Fibroblast of skin of back (primary cell): ENCODE measurements at places on chromosomes 3 and 15.
A peak's percentile ranks its signal among the peaks of the same experiment; 100 is the strongest.

- DNase-seq: peak; percentile 47
Observed at GRCh38 chr3:60582288-60582687, 669.0 kb downstream of the FHIT start.

DNA sequence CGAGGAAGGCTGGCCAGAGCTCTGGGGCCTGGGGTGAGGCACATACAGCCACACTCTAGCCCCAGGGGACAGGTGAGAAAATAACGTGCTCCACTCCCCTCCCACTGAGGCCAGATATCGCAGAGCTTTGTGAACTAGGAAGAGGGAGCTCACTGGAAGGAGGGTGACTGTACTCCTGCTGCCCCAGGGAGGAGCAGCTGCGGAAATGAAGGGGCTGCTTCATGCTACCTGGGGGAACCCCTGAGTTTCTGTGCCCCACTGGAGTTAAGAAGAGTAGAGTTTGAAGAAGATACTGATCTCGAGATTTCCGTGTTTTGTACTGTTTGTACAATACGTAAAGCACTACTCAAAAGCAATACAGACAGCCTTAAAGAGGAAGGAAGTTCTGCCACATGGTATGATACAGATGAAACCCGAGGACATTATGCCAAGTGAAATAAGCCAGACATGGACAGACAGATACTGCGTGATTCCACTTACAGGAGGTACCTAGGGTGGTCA is 44.6 kb downstream of the CMTM6 start:
- DNase-seq: no peak

DNA sequence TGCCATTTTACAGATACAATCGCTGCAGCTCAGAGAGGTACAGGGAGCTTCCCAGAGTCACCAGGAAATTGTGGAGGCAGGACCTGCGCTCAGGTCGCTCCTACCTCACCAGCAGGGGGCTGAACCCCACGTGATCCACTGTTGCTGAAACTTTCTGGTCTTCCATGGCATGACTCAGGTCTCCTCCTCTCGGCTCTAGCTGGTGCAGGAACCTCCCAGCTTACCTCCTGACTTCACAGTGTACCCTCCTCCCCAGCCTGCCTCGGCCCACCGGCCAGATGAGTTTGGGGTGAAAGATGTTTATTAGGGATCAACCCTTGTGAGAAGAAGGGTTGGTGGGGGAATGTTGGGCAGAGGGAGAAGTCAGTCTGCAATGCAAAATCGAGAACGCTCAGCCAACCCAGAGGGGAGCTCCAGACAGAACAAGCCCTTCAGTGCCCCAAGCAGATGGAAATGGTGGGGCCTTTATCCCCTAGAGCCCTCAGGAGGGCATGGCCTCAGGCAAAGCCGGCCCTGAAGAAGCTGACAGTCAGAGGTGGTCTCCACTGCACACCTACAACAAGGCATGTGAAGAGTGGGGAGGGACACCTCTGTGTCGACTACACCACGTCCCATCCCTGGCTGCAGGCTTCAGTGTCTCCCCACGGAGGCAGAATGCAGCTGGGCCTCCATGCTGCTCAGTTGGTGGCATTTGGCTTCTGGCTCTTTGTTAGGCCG is 118.6 kb upstream of the PRR20G start:
- peak; percentile 7 for DNase-seq

- peak; percentile 60 for DNase-seq
Observed at GRCh38 chr15:28086175-28086703, 12.9 kb downstream of the OCA2 start.

DNA sequence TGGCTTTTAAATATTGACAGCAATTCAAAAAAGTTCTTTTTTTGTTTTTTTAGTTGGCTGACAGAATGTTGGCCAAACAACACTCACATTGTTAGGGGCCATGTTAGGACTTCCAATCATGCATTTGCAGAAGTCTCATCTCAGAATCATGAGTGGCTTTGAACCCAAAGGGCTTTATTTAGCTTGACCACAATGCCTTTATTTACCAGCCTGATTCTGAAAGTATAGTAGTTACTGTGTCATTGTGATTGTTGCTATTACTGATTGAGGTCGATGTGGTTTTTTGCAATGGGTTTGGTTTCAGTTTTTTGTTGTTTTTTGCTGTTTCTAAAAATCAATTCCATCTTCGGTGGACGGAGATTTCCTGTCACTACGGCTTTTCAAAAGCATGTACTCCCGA is 7.2 kb downstream of the GLDN start:
- no peak for DNase-seq

DNA sequence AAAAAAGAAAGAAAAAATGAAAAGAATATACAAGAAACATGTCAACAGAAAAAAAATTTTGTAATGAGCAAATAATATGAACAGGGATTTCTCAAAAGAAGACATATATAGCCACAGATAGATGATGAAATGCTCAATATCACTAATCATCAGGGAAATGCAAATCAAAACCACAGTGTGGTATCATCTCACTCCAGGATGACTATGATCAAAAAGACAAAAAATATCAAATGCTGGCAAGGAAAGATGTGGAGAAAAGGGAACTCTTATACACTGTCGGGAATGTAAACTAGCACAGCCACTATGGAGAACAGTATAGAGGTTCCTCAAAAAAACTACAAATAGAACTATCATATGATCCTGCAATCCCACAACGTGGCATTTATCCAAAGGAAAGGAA is 94.1 kb downstream of the C3orf70 start:
- DNase-seq: no peak

DNA sequence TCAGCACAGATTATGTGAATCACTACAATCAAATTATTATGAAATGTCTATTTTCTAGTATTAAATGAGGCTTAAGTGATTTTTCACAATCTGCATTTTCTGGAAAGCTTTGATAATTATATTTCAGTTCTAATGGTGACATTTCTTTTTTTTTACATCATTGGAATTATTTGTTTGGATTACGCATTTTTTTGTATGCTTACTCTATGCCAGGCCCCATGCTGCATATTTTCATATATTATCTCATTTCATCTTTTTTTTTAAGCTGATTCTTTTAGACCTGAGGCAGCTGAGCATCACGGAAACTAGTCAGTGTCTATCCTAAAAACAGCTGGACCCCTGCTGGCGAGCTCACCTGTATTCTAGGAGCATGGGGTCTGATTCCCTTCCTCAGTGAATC is 31.1 kb downstream of the SLCO3A1 start:
- DNase-seq: peak; percentile 50

DNA sequence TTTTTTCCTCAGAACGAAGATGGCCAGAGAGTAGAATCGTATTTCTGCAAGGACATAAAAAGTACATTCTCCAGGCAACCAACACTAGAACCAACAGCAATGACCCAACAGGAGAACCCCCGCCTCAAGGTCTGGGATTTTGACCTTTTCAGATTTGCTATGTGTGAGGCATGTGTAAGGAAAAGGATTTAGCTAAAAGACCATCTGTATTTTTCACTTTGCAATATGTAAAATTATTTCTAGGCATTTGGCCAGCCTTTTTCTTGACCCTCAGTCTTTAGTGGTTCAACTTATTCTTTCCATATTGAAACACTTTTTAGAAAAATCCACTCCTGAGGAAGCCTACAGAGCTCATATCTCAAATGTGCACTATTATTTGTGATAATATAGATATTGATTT is 219.2 kb upstream of the GOLGA6L4 start:
- DNase-seq: no peak

DNA sequence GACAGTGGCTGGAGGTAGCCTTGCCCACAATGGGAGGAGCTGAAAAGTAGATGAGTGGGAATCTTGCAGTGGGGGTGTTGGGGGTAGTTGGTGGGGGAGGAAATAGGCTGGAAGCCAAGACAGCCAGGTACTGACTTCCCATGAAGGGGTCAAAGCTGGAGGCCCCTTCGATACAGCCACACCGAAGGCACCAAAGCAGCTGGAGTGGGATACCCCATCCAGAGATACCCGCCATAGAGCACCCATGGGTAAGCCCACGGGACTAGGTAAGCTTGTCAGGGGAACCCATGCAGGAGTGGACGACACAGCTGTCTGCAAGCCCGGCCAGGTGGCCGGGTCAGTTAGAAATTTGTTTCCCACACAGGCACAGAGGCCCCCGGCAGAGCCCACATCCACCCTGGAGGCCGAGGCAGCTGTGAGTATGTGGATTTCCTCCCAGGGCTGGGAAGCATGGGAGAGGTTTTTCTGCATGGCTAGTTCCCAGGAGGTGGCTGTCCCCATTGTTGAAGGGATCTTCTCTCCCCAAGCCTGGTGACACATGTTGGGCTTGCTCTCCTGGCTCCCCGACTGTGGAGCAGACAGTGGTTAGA is 28.6 kb downstream of the PRR23E start:
- no peak for DNase-seq

GRCh38 chr3:51221959-51222358 is 163.1 kb upstream of the MANF start:
- DNase-seq: no peak

DNA sequence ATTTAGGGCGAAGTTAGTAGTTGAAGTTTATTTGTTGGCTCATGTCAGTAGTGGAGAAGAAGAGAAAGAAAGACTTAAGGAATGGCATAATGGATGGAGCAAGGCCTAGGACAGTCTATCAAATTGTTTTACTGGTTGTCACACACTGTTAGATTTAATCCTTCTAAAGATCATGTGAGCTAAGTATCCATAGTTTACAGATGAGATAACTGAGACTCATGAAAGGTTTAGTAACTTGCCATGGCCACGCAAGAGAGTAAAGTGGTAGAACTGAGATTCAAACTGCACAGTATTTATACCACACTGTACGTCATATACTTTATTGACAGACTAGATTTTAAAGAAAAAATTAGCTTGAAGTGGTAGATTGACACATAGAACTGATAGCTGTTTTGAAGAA is 11.4 kb downstream of the SPRED1 start:
- peak; percentile 75 for DNase-seq

DNA sequence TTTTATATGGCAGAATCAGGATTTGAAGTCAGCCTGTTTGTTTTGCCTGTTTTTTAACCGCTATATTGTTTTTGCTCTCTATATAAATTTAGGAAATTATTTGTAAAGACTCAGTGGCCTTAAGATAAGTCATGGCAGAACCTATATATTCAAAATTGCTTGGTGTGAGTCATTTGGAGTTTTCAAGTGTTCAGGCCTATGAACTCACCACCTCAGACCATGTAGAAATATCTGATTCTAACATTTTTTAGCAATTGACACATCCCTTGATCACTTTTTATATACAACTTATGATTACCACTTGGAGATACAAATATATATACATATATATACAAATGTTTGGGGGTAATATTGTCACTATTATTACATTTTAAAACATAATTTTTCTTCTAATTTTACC is 95.7 kb downstream of the VGLL3 start:
- DNase-seq: peak; percentile 31

GRCh38 chr15:79519628-79520027 is 87.5 kb downstream of the MINAR1 start:
- DNase-seq: no peak

GRCh38 chr15:51493892-51494291 is 128.7 kb downstream of the DMXL2 start:
- DNase-seq: no peak

- peak; percentile 18 for DNase-seq
Observed at GRCh38 chr3:173065543-173065981, 75.5 kb downstream of the SPATA16 start.

- no peak for DNase-seq
Observed at GRCh38 chr3:6281662-6282061, 579.3 kb upstream of the GRM7 start.

DNA sequence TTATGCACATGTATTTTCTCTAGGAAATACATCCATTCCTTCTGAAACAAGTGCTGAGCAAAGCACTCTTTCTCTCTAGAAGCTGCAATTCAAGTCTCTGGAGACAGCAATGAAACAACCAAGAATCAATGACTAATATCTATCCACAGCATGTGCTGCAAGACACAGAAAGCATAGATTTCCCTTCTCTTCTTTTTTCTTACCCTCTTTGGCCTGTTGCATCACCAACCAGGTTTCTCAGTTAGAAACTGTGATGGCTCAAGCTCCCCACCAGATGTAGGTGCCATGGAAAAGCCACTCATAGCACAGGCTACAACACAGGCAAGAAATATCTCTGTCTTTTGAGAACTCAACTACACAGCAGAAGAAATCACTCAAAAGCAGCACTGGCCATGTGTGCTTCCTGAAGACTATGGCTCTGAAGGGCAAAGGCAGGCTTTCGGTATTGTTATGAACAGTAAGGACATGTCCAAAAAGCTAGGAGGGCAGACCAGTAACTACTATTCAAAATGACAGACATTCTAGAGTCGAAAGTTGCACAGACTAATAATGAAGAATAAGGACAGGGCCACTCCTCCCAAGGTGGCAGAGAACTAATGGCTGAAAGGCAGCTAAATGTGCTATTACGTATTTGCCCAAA is 15.5 kb downstream of the ZDHHC3 start:
- DNase-seq: no peak

DNA sequence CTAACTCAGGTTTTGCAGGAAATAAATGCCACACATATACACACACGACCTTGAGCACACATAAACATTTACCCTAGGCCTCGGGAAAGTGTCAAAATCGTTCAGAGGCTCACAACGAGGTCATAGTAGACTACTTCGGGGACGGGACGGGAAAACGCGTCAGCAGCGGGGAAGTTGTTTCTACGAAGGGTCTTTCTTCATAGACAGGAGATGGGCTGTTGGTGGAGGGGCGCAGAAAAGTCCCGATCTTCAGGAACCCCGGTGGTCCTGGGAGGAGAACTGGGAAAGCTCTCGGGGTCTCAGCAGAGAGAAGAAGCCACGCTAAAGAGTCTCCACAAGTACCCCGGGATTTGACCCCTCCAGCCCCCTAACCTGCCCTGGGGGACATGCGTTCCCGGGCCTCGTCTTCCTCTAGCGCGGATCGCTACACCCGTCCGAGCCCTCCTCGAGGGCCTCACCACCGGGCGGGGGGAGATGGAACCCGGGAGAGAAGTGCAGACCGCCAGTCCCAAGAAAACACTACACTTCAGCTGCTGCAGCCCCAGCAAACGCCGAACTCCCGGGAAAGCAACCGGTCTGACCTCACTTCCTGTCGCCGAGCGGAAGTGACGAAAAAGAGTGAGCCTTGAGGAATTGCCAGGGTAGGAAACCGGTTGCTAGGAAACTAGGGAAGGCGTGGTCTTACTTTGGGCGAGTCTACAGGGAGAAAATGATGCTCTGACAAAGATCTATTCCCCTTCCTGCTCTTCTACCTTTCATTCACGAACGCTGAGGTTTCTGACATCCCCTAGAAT is at the start of gene PIK3R4:
PIK3R4 (minus strand) TSS at position 584 of the 794 bp plus-strand sequence. CDS start 1,611 bp downstream, outside the sequence.
- peak; percentile 99 for DNase-seq
